ENCODE measurements at places on chromosomes 2 and 18.

- no peak for DNase-seq
These were observed 19.9 kb downstream of the ARMC9 start for GRCh38 chr2:231218366-231218765.

GRCh38 chr2:19228715-19229114, 129.7 kb downstream of the OSR1 start:
- DNase-seq, result no peak

GRCh38 chr18:53610957-53611356, 613.5 kb downstream of the MBD2 start:
- DNase-seq, result no peak

DNA sequence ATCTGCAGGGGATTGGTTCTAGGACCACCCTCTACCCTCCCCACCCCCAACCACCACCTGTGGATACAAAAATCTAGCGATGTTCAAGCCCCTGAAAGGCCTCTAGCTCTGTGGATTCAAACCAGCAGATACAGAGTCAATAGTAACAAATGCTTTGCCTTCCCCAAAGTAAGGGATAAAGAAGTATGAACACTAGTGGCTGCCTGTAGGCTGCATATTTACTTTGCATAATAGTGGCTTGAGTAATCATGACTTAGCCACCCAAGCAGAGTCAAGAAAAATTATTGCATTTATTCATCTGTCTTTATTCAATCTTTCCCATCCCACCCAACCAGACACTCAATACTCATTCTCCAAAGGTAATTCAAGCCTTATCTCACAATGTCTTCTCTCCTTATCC, 43.8 kb downstream of the SOCS6 start:
- DNase-seq, result no peak

GRCh38 chr2:128269063-128269989, 49.3 kb downstream of the HS6ST1 start:
- DNase-seq, result no peak

- no peak for DNase-seq
These were observed 9.4 kb downstream of the MBD2 start for GRCh38 chr18:54215069-54215468.

DNA sequence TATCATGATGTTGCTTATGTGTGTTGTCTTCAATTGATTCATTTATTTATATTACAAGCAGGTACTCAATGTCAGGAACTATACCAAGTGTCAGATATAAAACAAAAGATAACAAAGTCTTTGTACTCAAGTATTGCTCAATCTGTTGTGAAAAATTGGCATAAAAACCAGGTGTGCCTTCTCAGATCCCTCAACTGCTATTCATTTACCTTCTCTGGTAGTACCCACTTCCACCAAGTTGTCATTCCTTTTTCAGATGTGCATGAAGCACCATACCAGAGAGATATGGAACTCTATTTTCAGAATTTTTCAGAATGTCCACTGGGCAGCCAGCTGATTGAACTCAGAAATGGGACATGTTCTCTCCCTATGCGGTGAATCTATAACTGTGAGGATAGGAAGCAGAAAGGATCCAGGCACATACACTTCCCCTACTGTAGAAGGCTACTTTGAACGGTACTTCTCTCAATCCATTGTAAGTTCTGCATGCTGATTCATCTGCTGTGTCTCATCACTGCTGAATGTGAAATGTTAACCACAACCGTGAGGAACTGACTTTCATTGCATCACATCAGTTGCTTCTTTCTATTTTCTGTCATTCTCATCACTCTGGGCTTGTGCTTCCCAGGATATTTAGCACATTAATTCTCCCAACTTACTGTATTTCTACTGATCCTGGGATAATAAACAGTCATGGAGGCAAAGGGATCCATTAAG, 1621.3 kb downstream of the SUCLG1 start:
- no peak for DNase-seq

GRCh38 chr2:219687882-219688559, 60.6 kb downstream of the SLC4A3 start:
- no peak for DNase-seq

DNA sequence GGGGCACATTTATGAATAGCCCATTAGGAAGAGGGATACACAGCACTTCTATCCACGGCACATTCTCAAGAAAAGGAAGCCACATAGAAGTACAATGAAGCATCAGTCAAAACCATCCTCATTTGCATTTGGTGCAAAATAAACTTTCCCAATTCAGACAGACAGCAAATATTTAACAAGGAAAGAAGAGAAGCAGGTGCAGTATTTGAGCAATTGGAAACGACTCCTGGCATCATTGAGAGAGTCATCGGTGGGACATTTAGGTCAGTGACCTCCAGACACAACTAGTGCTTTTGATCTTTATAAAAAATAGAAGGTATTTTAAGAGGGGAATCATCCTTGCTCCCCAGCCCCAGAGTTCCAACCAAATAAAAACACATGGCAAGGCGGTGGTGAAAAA, 118.0 kb downstream of the MREG start:
- no peak for DNase-seq

Data from renal pelvis (tissue), 12 donors.